Posterior cingulate gyrus (tissue), 11 donors: ENCODE measurements at places on chromosomes 6 and 20.

DNA sequence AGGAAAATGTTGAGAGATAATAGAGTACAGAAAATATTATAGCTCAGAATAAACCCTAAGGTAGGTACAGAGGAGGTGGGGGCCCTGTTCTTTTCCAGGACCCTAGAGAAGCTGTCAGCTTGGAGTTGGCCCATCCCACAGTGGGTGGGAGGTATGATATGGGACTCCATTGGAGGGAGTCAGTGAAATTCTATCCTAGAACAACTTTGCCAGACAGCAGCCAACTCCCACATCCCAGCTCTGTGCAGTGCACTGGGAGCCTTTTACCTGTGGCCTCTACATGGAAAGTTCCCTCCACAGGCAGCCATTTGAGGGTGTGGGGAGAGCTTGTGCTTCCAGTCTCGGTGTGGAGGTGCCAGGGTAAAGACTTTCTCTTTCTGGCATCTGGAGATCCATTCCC lies 36.8 kb upstream of the CLIC5 start:
- no peak for DNase-seq

DNA sequence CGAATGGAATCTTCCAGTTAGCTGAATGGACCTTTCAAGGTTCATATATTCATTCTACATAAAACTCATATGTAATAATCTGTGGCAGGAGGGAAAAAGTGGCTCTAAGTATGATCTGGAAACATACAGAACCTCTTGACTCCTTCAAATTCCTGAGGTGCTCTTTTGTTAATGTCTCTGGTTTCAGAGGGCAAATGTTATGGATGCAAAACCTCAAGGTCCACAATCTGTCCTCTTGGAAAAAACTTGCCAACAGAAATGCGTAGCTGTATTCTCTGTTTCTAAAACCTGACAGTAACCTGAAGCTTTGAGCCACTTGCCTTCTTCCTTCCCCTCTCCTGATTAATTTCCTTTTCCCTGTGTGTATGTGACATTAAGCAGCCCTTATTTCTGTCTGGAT lies 80.9 kb upstream of the SUPT3H start:
- DNase-seq, result no peak

GRCh38 chr6:42403421-42403820 lies 48.3 kb downstream of the TRERF1 start:
- no peak for DNase-seq

- DNase-seq, result no peak
Observed at GRCh38 chr6:101722991-101723579, 329.6 kb downstream of the GRIK2 start.

DNA sequence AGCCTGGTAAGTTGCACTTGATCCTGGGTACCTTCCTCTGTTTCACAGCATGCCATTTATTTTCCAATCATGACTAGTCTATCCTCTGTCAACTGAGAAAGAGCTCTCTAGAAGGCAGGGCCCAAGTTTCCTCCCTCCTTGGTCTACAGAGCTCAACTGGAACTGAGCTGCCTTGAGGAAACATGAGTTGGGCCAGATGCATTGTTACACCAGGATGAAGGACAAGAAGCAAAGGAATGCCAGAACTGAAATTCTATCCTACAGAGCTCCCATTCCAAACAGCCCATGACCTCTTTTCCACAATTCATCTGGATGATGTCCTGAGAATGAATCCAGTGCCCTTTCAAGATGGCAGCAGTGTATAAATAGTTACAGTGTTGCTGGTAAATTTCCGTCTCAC lies 66.7 kb upstream of the E2F3 start:
- DNase-seq, result no peak
